ENCODE measurements at places on chromosomes 7 and 10. TPM values are rescaled to one million over a fixed set of nuclear protein-coding genes. Genes with fewer than 3 reads are reported as not detected.

DNA sequence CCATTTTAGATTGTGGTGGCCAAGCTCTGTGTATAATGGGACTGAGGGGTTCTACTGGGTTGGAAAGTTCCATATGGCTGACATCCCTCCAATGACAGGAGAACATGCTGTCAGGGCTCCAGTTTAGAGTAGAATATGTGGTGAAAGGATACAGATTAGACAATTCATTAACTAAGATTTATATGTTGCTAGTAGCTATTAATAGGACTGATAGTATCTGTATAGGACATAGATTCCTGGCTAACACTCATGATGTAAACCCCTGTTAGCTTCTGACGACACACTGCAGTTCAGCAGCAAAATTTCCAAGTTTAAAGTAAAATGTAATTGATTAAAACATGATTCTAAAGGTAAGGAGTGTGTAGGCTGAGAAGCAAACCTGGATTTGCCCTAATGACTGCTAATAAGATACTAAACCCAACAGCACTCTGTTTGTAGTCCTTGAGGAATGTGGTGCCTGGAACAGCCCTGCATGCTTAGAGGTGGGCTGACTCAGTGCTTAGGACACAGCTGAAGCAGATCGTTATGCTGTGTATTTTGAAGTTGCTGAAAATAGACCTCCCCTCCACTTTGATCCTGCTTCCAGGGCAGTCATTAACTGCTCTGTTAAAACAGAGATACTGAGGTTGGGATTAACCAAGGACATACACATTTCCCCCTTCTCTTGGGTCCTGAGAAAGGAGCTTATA is 1129.6 kb downstream of the SORCS3 start:
- DNase-seq: no peak

DNA sequence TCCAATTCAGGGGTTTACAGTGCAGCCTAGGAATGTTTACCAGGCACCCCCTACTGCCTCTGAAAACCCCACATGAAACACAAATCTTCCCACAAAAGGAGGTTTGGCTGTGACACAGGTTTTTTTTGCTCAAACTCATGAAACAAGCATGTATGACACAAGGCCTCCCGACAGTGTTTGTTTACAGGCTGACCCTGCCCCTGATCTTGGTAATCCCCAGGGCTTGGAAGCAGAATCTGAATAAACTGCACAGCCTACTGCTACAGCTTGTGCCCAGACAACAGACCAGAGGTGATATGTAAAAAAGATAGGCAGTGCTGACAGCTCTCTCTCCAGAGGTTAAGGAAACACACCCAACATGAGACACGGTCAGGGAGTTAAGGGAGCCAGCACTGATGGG is 184.2 kb downstream of the KMT2E start:
- DNase-seq: no peak

DNA sequence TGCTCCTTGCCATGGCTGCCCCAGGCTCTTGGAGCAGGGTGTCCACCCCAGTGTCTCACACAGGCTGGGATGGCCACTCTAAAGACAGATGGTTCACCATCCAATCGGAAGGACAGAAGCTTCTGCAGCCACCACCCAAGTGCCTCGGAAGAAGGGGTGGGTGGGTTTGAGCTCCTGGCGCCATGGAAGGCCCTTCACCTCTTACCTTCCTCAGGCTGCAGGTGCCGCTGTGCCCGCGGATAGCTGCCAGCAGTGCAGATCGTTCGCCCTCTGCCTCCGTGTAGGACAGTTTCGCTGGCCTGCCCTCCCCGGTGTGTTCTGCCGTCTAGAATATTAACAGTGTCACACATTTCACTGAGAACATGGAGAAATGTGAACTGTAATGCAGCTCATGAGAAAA is 243.6 kb upstream of the GRB10 start:
- no peak for DNase-seq

Gene CDHR1
- 1.2 TPM for total RNA-seq

GRCh38 chr7:128831994-128832879 is 2.0 kb downstream of the FLNC start:
- peak; percentile 60 for DNase-seq

Gene THNSL1
- total RNA-seq: 4.4 TPM

GRCh38 chr10:46541017-46541661 is 15.3 kb downstream of the GPRIN2 start:
- DNase-seq: peak; percentile 48

Gene PLAU
- 20.1 TPM for total RNA-seq

All from left cardiac atrium (tissue), 4 donors.